ENCODE measurements at places on chromosomes 12 and 14.

DNA sequence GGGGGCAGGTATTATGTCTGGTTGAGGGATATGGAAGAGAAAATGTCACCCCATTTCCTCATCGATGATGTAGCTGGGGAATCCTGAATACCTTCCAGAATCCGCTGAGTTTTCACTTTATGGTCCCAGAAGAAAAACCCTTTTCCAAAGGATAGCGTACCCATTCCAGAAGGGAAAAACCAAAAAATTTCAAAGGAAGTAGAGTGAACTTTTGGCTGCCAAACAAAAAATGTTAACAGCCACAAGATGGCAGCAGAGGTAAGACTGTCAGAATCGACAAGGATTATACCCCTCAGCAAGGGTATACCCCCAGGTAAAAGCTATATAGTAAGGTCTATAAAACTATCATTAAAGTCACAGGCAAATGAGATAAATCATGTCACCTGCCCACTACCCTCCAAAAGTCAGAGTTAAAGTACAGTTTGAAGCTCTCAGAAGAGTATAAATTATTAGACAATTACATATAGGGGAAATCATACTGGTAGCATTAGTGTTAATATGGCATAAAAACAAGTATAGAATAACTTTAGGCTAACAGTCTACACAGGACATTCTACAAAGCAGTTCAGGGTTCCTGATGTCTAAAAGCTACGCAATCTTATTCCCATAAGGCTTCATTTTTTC, 18.0 kb downstream of the ACIN1 start:
- DNase-seq = no peak

DNA sequence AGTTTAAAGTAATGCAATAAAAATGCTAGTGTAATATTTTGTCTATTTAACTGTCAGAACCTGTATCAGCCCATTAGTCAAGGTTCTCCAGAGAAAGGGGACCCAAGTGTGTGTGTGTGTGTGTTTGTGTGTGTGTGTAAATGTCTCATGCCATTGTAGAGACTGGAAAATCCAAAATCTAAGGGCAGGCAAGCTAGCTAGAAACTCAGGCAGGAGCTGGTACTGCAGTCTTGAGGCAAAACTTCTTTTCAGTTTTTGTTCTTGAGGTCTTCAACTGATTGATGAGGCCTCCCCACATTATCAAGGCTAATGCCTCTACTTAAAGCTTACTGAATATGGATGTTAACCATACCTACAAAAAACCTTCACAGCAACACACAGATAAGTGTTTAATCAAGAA, 126.7 kb downstream of the PRKD1 start:
- no peak for DNase-seq

GRCh38 chr12:68871921-68872320, 61.0 kb downstream of the CPM start:
- no peak for DNase-seq

DNA sequence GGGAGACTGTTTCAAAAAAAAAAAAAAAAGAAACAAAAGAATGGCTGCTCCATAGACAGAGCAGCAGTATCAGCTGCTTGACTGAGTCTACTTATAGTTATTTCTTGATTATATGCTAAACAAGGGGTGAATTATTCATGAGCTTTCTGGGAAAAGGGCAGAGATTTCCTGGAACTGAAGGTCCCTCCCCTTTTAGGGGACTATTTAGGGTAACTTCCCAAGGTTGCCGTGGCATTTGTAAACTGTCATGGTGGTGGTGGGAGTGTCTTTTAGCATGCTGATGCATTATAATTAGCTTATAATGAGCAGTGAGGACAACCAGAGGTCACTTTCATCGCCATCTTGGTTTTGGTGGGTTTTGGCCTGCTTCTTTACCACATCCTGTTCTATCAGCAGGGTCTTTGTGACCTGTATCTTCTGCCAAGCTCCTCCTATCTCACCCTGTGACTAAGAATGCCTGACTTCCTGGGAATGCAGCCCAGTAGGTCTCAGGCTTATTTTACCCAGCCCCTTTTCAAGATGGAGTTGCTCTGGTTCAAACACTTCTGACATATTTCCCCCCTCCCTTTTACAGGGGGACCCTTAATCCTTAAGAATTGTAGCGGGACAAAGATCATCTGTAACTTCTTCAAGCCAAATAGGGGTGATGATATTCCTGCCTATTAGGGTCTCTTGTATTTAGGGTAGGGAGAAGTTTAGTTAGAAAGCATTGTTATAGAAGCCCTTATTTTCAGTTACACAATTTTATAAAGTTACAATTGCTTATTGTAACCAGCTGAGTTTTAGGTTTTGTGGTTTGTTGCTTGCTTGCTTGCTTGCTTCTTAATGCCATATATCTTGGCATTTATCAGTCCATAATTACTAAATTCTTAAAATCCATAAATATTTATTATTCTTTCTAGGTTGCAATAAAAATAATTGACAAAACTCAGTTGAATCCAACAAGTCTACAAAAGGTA, 42.5 kb downstream of the MARK3 start:
- DNase-seq = no peak

GRCh38 chr12:12266389-12266872, 413 bp downstream of the LRP6 start:
- no peak for DNase-seq

DNA sequence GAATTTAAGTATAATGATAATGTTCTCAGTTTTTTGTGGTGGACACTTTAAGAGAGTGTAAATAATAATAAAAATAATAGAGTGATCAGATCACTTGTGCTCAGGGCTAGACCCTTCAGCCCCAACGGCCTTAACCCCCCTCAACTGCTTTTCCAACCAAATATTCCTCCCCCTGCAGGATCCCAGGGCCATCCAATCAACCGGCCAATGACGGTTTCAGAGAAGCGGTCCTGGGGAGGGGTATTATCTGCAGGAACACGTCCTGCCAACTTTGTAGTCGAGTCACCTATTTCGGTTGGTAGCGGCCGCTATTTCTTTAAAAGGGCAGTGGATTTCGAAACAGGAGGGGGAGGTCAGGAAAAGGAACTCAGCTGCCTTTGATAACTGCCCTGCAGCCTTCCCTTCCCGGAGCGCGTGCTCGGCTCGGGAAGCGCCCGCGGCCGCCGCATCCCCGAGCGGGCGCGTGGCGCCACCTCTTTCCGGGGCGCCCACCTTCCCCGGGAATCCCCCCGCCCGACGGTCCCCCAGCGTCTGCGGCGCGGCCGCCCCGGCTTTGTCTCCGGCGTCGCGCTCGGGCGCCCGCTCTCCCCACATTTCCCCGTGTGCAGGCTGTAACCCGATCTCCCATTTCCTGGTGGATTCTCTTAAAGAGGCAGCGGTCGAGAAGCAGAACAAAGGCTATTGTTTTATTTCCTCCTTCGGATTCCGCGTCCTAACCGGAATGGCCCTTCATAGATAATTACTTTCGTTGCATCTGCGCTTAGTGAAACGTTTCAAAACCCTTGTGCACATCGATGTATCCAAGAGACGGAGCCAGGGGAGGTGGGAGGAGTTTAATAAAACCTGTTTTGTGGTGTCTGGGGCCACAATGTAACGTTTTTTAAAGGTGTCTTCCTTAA, 711 bp upstream of the ETV6 start:
- DNase-seq = peak; percentile 33

GRCh38 chr14:50734950-50735695, 67.0 kb upstream of the SAV1 start:
- no peak for DNase-seq

DNA sequence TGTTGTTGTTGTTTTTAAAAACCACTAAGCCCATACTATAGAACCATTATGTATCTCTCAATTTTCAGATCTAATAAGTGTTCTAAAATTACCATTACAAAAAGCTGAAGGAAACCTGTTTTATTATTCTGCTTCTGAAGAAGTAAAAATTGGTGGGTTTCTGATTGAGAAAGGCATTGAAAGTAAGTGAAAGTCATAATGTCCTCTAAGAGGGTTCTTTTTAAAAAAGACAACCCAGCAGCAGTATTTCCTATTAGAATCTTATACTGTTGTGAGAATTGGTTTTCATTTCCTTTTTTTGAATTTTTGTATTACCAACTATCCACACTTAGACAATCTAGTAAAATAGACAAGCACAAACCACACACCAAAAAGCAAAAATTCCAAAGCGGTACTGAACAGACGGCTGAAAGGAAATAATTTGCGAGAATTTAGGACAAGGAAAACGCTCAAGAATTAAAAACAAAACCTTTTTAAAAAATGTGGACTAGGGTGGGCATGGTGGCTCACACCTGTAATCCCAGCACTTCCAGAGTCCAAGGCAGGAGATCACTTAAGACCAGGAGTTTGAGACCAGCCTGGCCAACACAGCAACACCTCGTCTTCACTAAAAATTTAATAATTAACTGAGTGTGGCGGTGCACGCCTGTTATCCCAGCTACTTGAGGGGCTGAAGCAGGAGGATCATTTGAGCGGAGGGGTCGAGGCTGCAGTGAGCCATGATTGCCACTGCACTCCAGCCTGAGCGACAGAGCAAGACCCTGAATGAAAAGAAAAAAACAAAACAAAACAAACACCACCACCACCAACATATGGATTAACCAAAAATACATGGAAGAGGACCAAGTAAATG, 66.7 kb upstream of the AP4S1 start:
- DNase-seq = no peak

DNA sequence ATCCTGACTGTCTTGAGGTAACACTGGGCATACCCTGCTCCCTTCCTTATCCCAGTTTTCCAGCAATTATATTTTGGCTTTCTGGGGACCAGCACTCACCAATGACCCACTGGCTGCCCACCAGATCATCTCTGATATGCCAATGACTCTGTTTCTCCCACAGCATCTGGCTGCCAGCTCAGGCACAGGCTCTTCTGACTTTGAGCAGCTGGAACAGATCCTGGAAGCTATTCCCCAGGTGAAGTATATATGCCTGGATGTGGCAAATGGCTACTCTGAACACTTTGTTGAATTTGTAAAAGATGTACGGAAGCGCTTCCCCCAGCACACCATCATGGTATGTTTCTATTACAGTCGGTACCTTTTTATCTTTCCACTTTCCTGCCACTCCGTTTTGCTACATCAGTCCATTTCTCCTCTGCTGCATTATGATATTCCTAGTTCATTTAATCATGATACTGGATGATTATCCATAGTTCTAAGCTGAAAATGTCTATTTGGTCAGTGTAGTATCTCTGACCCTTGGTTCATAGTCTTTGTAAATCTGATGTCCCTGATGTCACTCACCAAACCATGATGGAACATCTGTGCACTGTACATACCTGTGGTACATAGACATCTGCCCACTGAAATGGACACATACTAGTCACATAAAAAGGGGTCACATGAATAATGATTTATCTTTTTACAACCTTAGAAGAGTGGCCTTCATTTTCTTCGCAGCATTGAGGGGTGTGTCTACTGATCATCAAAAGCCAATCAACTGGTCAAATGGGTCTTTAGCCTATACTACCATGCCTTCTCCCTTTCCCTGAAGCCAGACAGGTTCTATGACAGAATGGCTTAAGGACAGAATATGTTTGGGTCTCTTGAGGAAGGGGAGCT, 3.3 kb downstream of the GMPR2 start:
- DNase-seq = no peak

DNA sequence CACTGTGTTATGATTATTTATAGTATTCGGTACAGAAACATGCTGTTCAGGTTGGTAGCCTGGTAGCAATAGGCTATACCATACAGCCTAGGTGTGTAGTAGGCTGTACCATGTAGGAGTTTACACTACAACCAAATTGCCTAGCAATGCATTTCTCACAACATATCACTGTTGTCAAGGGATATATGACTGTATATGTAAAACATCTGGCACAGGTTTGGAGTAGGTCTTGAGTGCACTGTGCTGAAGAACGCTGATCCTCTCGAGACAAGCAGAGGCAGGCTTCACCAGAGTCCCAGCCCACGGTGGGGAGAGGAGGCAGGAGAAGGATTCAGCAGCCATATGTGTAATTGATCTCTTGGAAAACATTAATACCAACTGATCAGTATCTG, 15.0 kb upstream of the TBX5 start:
- no peak for DNase-seq

- DNase-seq = no peak
Observed at GRCh38 chr14:101920271-101920670, 44.1 kb upstream of the DYNC1H1 start.

DNA sequence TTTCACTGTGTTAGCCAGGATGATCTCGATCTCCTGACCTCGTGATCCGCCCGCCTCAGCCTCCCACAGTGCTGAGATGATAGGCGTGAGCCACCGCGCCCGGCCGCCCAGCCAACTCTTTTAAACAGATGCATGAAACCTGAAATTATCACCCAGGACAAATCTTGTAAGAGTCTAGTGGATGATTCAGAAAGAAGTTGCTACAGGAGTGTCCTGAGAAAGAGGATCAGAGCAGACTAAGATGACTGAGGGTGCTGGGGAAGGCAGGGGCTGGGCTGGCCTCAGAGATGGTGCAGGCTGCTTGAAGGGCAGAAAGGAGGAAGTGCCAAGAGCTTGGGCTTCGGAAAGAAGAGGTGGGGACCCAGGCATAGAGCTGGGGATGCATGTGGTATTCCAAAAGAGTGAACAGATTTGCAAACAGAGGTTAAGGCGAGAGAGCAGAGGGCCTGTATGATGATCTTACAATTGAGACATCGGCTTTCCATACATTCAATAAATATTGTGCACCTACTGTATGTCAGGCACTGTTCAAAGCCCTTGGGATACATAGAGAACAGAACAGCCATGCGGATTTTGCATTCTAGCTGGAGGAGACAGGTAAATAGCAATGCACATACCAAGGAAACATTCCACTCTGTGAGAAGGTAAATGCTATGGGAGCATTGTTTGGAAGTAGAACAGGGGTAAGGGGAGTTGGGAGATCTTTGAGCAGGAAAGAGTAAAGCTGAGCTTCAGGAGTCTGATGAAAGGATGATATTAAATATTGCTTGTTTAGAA, 7.4 kb upstream of the CD9 start:
- no peak for DNase-seq

GRCh38 chr12:18323159-18323558, 61.8 kb downstream of the PIK3C2G start:
- DNase-seq = no peak

- no peak for DNase-seq
Observed at GRCh38 chr12:89846473-89847055, 137.9 kb upstream of the ATP2B1 start.

- no peak for DNase-seq
Observed at GRCh38 chr12:82461836-82462235, 103.5 kb downstream of the METTL25 start.

- no peak for DNase-seq
Observed at GRCh38 chr14:69543341-69544115, 31.1 kb downstream of the CCDC177 start.

All from stimulated activated CD8-positive, alpha-beta memory T cell treated with anti-CD3 and anti-CD28 coated beads, Interleukin-4, amount 100 ng/mL, for 4 hours (primary cell).